NCI-H345 (cell line): ENCODE measurements at places on chromosomes 1 and 21.
A peak's percentile ranks its signal among the peaks of the same experiment; 100 is the strongest.

GRCh38 chr21:30072496-30072895 lies 94.1 kb downstream of the CLDN17 start:
- no peak for DNase-seq

DNA sequence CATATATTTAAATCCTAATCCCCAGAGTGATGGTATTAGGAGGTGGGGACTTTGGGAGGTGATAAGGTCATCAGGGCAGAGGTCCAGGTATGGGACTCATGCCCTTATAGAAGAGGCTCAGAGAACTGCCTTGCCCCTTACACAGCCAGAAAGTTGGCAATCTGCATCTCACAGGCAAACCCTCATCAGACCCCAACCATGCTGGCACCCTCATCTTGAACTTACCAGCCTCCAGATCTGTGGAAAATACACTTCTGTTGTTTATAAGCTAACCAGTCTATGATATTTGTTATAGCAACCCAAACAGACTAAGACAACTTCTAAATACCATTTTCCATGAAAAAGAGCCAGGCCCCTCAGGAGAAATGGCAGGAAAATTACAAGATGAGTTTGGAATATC lies 69.3 kb upstream of the PRDX6 start:
- DNase-seq = no peak

DNA sequence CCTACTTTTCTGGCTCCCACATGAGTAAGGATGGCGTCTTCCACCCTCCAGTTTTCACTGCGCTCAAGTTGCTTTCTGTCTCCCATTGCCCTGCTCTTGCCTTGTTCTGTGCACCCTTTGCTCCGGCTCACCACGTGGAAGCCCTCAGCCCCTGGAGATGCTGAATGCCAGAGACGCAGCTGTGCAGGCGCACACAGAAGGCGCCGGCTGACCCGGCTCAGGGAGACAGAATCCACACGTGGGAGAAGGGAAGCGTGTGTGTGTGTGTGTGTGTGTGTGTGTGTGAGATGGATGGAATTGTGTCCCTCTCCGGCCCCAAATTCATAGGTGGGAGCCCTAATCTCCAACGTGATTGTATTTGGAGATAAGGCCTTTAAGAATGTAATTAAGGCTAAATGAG lies 118.2 kb upstream of the ERRFI1 start:
- DNase-seq = no peak

GRCh38 chr1:199151634-199152425 lies 513.0 kb downstream of the PTPRC start:
- no peak for DNase-seq

- no peak for DNase-seq
These were observed at the start of gene PRDM16 for GRCh38 chr1:3068564-3069431. Gene PRDM16 (plus strand): TSS chr1:3069203. CDS start chr1:3069260, 57 bp downstream.

GRCh38 chr21:29254550-29254949 lies 44.2 kb upstream of the BACH1 start:
- DNase-seq = no peak

GRCh38 chr1:26067432-26067911 lies at the start of gene TRIM63:
Gene TRIM63 (minus strand): TSS chr1:26067630. CDS start chr1:26067494, 136 bp downstream.
- DNase-seq = no peak

DNA sequence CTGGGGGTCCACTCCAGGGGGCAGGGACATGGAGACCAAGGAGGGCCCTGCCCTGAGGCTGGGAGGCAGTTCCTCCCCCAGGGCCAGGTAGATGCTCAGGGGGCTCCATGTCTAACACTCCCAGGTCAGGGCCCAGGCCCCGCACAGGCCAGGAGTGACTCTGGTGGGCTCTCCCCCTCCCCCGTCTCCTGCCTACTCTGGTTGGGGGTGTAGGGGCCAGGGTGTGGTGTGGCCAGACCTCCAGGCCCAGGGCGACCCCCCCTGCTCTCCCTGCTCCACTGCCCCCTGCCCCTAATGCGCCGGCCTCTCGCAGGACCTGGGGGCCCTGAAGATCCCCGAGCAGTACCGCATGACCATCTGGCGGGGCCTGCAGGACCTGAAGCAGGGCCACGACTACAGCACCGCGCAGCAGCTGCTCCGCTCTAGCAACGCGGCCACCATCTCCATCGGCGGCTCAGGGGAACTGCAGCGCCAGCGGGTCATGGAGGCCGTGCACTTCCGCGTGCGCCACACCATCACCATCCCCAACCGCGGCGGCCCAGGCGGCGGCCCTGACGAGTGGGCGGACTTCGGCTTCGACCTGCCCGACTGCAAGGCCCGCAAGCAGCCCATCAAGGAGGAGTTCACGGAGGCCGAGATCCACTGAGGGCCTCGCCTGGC lies 19.7 kb upstream of the CCDC27 start:
- DNase-seq = no peak

DNA sequence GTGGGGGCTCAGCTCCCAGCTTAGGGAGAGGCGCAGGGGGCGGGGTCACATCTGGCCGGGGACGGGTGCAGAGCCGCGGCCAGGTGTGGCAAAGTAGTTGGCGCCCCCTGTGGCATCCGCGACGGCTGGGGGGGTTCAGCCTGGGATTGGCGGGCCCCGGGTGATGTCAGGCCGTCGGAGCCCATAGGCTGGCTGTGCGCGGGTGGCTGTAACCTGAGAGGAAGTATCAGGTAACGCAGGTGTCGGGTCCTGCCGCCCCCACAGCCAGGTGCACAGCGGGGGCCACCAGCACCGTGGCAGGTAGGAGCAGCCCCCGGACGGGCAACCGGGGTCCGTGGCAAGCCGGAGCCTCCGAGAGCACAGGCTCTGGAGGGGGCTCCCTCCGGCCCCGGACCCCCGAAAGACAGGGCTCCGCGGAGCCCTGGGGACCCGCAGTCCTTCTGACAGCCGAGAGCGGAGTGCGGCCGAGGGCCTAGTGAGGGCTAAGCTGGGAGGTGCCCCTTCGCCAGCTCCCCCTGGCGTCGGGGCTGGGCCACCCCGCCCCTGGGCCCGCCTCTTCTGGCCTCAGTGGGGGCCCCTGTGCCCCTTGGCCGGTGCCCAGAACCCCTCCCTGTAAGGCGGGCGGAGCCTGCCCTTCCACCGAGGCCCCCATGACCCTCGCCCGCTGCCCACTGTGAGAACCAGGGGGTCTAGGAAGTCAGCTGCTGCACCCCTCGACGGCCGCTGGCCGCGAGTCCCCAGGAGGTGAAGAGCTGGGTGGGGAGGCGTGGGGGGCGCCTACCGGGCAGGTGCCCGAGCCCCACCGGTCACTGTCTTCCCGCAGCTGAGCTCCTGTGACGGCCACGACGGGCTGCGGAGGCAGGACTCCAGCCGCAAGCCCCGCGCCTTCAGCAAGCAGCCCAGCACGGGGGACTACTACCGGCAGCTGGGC lies 17.9 kb downstream of the TNFRSF25 start:
- peak; percentile 72 for DNase-seq

DNA sequence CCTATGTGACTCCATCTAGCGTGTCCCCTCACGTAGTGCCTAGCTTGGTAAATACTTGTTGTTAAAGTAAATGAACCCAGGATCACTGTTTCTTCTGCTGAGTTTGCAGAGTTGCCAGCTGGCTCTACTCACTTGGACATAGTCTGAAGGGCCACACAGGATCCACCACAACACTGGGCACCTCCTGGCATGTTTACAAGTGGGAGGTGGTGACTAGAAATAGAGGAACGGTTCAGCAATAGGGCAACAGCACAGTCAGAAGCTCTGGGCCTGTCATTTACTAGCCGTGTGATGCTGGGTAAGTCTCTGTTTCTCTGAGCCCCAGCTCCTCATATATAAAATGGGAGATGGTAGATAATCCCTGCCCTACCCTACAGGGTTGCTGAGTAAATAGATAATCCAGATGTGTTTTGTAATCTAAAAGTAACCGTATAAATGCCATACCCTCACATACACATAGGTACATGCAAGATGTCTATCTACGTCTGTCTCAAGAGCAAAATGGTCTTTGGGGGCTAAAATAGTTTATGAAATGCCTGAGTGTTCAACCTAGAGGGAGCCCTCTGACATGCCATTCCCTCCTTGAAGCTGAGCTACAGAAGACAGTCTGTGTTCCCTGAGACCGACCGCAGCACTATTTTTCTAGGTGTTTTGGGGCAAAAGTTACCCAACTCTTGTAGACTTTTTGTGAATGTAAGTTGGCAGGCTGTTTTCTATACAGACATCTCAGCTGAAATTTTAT lies 20.5 kb downstream of the RNF220 start:
- no peak for DNase-seq

DNA sequence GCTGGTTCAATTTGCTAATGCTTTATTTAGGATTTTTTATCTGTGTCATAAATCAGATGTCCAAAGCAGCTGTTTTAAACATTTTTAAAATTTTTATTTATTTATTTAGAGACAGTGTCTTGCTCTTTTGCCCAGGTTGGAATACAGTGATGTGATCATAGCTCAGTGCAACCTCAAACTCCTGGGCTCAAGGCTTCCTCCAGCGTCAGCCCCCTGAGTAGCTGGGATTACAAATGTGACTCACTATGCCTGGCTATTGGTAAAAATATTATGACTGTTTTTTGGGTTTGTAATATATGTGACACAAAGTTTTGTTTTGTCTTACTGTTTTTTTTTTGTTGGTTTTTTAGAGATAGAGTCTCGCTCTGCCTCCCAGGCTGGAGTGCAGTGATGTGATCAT lies 11.8 kb downstream of the ZBED6 start:
- DNase-seq = no peak

- DNase-seq = no peak
These were observed 10.8 kb downstream of the PIK3C2B start for GRCh38 chr1:204483791-204484190.

DNA sequence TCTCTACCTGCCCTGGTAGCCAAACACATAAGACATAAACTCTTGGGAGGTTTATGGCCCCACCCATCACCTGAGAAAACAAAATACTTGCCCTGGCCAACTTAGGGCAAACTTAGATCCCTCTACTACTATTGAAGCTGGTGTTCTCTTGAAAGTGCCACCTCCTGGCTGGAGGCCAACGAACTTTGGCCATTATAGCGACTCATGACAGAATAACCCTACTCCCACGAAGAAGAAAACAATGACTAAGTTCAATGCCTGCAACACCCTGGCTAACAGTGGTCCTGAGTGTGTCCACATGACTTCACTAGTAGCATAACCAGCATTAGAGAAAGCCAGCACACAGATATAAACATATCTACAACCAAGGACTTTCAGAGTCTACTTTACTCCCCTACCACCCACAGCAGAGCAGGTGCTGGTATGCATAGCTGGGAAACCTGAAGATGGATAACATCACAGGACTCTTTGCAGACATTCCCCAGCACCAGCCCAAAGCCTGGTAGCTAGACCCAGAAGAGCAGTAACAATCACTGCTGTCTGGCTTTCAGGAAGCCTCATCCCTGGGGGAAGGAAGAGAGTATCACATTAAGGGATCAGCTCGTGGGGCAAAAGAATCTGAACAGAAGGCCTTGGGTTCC lies 81.0 kb downstream of the SLC30A10 start:
- no peak for DNase-seq

GRCh38 chr21:44442266-44443125 lies 12.8 kb upstream of the LRRC3 start:
- DNase-seq = no peak

GRCh38 chr1:202856014-202856413 lies 32.9 kb downstream of the RABIF start:
- DNase-seq = no peak

GRCh38 chr1:20492751-20493150 lies 6.7 kb upstream of the CAMK2N1 start:
- no peak for DNase-seq

DNA sequence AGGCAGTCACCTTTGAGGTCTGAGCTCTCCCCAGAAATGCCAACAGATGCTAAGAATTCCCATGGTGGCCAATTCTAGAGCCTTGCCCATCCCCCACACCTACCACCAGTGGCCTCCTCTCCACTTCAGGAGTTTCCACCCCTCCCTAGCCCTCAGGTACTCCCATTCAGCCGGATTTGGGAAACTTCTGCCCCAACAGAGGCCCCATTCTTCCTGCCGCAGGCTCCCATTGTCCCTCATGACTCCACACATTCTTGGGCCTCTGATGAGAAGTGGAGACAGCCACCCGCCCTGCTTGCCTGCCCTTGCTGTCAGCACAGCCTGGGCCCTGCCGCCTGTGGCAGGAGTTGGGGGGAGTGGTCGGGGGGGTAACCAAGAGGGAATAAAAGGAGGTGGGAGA lies 4.6 kb downstream of the BLACAT1 start:
- DNase-seq = no peak

DNA sequence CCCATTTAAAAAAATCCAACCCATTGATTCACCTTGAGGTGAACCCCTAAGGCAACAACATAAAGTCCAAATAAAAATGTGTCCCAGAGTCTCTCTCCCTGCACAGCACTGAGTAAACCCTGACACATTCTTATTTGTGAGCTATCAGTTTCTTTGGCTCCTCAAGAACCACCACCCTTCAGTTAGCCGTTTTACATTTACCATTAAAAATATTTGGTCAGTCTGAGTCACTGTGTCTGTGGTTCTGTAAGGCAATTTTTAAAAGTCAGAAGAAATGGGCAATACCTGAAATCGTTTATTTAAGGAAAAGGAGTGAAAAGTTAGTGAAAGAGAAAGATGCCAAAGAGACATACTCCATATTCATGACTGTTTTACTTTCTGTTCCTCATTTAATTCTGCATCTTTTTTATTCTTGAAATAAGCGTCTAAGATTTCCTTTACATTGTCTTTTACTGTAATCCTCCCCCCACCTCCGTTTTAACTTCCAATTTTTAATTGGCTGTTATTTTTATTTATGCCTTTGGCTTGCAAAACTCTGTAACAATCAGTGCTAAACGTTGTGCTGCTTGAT lies 91.7 kb upstream of the IVNS1ABP start:
- DNase-seq = no peak

DNA sequence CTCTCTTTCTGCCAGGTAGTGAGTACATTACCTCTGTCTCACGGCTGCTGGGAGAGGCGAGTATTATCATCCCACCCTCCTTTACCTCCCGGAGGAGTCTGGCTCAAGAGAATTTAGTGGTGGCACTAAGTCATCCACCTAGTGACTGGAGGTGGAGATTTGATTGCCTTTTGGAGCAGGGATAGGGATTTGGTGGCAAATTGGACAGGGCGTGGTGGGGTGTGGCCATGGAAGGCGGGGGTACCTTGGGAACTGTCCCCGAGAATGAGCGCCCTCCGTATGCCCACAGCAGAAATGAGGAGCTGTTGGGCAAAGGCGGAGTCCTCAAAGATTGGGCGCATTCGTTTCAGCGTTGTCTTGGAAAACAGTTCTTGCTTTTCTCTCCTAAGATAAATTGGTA lies 32.1 kb upstream of the HMGN1 start:
- DNase-seq = no peak

GRCh38 chr1:93679546-93679945 lies 2.1 kb downstream of the BCAR3 start:
- DNase-seq = no peak

- no peak for DNase-seq
These were observed 54.9 kb upstream of the B3GALT2 start for GRCh38 chr1:193241132-193241827.

DNA sequence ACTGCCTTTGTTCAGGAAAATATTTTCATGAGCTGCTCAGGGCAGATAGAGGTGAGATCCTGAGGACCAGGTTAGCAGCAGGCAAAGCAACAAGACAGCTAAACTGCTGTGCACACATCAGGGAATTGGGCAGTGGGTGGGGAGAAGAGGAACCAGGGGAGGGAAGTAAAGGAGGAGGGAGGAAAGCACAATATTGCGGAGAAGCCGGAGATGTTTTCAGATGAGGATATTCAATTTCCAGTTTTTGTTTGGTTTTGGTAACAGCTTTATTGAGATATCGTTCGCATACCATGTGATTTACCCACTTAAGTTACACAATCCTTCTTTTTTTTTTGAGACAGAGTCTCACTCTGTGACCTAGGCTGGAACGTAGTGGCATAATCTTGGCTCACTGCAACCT lies 34.5 kb downstream of the EPHA10 start:
- DNase-seq = no peak
